CD4-positive, alpha-beta T cell treated with Interferon gamma for 1 hour (primary cell): ENCODE measurements at places on chromosomes 7 and 10.

- DNase-seq, result no peak
Observed at GRCh38 chr7:33981226-33981625, 75.9 kb downstream of the BMPER start.

DNA sequence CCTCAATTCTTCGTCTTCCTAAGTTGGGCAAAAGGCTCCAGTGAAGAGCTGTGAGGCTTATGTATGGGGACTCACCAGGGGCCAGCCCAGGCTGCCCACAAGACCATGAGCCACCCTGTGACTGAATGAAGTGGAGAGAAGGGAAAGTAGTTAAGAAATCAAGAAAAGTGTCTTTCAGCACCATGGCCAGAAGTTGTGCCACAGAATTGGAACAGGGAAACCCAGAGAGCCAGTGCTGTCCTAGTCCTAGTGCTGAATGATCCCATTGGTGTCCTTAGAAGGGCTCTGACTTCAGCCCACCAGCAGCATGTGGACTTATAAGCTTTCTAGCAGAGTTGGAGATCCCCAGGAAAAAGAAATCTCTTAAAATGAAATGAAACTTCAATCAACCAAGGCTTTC is 37.0 kb upstream of the CCSER2 start:
- no peak for DNase-seq

- no peak for DNase-seq
Observed at GRCh38 chr10:14008740-14009080, 322.0 kb downstream of the FRMD4A start.

DNA sequence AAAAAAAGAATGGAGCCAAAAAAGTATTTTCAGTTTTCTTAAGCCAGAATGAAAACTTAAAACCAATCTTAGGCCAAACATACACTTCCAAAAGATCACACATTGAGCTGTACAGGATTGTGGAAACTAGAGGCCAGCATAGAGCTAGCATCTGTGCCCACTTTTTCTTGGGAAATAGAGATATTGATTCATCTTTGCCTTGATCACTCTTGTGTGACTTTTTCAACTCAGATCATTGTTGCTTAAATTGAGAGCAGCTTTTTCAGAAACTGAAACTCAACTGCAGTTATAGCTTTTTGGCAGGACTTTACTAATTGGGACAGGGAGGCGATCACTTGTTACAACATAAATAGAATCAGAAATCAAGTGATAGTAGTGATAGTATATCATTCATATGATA is 132.2 kb downstream of the PRKG1 start:
- no peak for DNase-seq

- no peak for DNase-seq
Observed at GRCh38 chr7:40077849-40078248, 56.6 kb downstream of the MPLKIP start.

DNA sequence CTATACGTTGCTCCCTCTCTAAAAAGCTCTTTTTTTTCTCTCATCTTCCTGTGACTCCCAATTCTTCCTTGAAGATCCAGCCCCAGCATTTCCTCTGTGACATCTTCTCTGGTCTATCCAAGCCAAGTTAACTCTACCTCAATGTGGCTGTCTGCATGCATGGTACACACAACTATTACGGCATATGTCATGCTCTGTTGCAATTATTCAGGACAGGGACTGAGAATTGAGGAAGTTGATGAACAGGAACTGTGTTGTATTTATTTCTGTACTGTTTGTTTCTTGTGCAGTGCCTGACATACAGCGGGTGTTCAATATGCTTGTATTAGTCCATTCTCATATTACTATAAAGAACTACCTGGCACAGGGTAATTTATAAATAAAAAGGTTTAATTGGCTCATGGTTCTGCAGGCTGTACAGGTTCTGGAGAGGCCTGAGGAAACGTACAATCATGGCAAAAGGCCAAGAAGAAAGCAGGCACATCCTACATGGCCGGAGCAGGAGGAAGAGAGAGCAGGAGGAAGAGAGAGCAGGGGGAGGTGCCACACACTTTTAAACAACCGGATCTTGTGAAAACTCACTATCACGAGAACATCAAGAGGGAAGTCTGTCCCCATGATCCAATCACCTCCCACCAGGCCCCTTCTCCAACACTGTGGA is 6.3 kb downstream of the TRPV5 start:
- DNase-seq, result peak; percentile 4

DNA sequence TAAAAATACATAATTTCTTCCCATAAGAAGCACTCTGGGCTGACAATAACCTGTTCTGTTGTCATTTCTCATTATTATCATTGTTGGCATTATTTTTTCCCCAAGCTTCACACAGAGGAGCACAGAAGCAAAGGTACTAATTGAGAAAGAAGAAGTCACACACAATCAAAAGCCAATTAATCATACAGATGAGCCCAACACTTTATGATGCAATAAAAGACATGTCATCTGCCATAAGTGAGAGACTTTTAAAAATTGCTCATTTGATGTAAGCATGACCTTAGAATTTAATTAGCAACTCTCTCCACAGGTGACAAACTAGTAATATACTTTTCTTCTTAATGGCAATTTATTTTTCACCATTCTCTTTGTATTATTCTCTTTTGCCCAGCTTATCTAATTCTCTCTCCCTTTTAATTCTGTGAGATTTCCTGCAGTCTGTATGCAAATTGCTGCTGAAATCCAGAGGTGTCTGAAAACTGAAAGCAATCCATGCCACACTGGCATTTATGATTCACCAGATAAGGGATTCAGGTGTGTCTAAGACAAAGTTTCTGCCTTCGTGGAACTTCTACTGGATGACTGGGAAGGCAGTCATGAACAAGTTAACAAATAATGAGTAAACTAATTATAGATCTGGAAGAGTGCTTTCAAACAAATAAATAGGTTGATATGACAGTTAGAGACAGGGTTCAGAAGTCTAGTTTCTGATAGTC is 203.5 kb downstream of the CHCHD3 start:
- no peak for DNase-seq

- no peak for DNase-seq
Observed at GRCh38 chr10:49645871-49646870, 32.3 kb downstream of the CHAT start.

- DNase-seq, result no peak
Observed at GRCh38 chr10:62266611-62267010, 2.0 kb downstream of the RTKN2 start.

DNA sequence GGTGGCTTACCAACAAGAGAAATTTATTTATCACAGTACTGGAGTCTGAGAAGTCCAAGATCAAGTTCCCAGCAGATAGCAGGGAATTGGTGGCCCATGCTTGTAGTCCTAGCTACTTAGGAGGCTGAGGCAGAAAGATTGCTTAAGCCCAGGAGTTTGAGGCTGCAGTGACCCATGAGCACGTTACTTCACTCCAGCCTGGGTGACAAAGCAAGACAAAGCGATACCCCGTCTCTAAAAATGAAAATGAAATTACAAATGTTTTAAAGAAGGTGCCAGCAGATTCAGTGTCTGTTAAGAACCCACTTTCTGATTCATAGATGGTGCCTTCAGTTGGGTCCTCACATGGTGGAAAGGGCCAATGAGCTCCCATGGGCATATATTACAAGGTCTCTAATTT is 20.6 kb upstream of the ARHGAP12 start:
- no peak for DNase-seq

GRCh38 chr10:17179002-17179401 is 22.5 kb downstream of the TRDMT1 start:
- DNase-seq, result no peak

DNA sequence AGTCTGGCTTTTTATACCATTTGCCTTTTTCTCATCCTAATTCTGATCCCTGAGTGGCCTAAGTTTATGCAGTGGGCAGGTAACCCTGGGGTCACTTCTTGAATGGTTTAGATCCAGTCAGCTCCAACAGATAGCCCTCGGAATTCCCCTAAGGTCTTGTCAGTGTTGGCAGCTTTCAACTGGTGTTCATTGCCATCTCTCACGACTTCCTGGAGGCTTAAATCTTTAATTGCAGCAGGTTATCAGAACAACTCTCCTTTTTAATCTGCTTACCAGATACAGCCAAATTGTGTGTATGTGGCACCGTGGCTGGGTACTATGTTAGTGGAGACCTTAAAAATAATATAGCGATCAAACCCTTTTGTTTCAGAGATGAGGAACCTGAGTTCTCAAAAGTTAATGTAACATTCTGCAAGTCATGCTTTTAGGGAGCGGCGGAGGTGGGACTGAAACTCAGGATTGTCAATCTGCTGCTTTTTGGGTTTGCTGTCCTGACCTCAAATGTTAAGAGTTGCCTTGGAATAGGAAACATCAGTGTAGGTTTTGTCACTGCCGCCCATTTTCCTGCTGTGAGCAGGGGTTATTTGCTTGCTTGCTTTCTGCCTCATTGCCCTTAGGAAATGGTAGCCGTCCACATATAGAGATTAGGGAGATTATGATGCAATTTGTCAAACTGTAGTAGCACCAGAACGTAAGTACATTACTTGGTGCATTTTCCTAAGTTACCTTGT is 818 bp downstream of the DLD start:
- DNase-seq, result no peak

DNA sequence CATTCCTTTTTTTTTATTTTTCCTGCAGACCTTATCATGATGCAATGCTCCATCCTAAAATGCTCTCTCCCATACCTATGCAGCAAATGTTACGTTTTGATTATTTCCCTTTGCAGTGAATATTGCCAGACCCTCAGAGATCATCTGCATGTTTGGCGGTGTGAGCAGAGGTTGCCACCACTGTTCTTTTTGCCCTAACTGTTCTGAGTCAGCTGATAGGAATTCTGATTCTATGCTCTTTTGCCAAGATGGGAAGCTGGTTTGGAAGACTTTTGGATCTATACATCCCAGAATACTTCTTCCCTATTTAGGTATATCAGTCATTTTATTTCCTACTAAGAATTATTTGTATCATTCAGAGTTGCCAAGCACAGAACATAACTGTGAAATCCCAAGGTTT is 130.5 kb downstream of the KLF6 start:
- no peak for DNase-seq

GRCh38 chr10:112490545-112490944 is 43.5 kb downstream of the VTI1A start:
- DNase-seq, result no peak

- DNase-seq, result no peak
Observed at GRCh38 chr10:130547368-130547767, 411.2 kb downstream of the GLRX3 start.

GRCh38 chr7:130242198-130243014 is 24.3 kb upstream of the CPA2 start:
- peak; percentile 34 for DNase-seq

GRCh38 chr7:13879994-13880686 is 109.3 kb downstream of the ETV1 start:
- DNase-seq, result no peak

GRCh38 chr7:74501298-74501697 is 47.6 kb downstream of the GTF2IRD1 start:
- DNase-seq, result no peak

GRCh38 chr7:94512735-94513564 is 3.3 kb downstream of the CASD1 start:
- DNase-seq, result no peak

DNA sequence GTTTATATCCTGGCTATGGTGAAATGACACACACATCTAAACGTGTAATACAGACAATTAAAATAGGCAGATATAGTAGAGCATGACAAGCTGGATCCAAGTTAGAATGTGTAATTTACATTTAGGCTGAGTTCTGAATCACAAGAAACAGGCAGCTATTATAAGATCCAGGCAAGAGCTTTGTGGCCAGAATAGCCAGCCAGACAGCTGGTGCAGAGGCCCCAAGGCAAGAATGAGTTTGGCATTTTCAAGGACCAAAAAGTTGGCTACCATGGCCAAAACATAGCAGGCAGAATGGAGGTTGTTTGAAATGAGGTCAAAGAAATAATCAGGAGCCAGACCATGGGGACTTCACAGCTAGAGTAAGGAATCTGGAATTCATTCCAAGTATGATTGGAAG is 281.7 kb downstream of the MTERF1 start:
- DNase-seq, result no peak
